Spleen (tissue), 13 donors: ENCODE measurements at places on chromosomes 5 and 9.

DNA sequence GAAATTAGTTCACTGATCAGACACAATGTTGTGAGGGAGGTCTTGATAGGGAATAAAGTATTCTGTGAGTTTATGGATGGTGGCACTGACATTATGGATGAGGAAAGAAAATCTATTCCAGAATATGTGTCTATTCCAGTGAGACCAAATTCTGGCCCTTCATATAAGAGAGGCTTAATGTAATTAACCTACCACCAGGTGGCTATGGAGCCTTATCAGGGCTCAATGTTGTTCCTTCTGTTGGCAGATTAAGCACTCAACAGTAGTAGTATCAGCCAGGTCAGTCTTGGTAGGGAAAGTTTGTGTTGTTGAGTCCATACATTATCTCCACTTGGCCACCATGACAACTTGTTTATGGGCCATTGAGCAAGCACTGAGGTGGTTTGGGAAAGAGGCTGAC lies 41.7 kb upstream of the BARX1 start:
- no peak for DNase-seq

DNA sequence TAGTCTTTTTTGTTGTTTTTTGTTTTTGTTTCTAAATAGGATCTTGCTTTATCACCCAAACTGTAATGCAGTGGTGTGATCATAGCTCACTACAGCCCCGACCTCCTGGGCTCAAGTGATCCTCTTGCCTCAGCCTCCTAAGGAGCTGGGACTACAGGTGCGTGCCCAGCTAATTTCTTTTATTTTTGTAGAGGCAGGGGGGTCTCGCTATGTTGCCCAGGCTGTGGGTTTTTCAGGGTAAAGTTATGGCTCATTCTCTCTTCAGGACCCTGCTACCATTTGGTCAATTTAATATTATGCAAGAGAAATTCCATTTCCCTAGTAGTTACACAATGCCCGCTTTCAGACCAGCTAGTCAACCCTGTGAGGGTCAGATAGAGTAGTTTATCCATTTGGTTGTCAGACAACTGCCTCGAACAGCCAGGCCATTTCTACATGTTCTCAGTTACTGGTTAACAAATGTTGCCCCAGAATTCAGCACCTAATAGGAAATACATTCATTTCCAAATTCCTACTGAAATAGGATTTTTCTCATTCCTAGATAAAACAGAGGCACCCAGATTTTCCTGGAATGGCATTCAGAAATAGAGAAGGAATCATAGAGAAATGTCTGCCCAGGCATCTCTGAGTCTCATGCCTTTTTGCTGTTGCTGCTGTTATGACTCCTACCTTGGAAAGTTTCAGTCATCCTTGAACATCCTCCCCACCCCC lies 6.4 kb upstream of the GLIS3 start:
- no peak for DNase-seq

- DNase-seq = no peak
Measured at GRCh38 chr5:150103678-150104549, 17.6 kb upstream of the CSF1R start.

DNA sequence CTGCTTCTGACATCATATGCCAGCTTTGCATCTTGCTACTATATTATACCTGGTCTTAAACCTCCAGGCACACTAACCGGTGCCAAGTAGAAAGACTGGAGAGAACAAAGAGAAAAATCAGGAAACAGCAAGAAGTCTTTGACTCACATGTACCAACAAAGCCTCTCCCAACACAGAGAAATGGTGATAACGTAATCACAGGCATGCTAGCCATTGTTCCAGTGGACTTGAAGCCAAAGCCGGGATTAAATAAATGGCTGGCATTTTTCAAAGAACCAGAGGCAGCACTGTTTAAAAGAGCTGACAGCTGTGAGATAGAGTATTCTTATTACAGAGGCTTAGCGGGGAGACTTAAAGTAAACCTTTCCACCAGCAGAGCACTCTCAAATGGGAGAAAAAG lies 148.4 kb upstream of the NFIL3 start:
- DNase-seq = no peak
